Stimulated activated CD4-positive, alpha-beta T cell treated with anti-CD3 and anti-CD28 coated beads, Interleukin-4, amount 100 ng/mL, for 4 hours (primary cell): ENCODE measurements at places on chromosomes 16 and 17.

- DNase-seq: no peak
Measured at GRCh38 chr16:75238132-75238852, 13.1 kb downstream of the BCAR1 start.

DNA sequence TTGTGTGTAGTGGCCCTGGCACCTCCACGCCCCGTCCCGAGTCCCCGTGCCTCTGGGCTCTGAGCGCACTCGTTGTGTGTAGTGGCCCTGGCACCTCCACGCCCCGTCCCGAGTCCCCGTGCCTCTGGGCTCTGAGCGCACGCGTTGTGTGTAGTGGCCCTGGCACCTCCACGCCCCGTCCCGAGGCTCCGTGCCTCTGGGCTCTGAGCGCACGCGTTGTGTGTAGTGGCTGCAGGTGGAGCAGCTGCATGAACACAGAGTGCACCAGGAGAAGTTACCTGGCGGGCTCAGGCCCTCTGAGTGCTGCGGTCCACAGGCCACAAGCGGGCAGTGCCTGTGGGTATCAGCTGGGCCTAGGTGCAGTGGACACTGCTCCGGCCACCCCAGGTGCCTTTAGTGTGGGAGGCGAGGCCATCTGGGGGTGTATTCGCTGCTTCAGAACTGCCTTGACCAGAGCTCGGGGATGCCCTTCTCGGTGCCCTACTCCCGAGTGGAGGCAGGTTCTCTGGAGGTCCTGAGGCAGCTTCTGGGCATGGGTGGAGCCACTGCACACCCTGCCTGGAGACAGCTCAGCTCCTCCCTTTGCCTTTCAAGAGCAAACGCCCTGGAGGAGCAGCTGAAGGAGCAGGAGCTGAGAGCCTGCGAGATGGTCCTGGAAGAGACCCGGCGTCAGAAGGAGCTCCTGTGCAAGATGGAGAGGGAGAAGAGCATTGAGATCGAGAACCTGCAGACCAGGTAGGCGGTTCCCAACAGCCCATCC is 17.3 kb upstream of the CAPN15 start:
- no peak for DNase-seq

DNA sequence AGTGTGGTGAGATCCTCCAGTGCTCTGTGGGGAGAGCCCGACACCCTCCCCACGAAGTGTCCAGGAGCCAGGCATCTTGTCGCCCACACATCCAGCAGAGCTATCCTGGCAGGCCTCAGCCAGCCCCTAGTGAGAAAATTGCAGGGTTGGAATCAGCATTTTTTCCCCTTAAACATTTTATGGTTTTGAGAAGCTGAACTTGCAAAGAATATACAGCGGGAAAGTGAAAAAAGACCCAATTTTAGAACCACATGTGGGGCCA is 84.6 kb downstream of the SOCS1 start:
- no peak for DNase-seq

- DNase-seq: no peak
Measured at GRCh38 chr16:47069841-47070584, 73.7 kb downstream of the NETO2 start.

GRCh38 chr17:66349521-66350254 is 47.3 kb downstream of the PRKCA start:
- DNase-seq: no peak

DNA sequence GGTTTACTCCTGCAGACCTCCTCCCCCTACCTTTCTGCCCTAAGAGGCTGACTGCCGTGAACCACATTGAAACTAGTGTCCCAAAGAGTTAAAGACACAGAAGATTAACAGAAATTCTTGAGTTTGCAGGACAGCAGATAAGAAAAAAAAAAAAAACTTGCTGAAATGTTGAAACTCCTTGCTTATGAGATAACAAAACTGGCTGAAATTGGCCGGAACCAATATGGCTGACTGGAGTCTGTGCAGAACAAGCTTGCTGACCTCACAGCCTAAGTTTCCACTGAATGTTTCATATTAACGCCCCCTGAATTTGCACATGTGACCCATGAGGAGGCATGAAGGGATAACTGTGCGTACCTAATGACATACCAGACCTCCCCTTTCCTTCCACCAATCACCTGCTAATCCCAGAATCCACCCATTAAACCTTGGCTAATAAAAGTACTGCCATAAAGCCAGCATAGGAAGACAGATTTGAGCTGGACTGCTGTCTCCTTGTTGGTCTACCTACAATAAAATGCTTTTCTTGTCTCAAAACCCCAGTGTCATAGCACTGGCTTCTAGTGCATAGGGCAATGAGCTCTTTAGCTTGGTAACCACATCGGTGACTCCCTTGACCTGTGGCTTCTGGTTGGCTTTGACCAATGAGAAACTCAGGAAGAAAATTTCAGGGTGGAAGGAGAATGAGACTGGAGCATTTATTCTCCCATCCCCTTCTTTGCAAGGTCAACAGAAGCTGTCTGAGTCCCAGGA is 80.1 kb downstream of the PMP22 start:
- DNase-seq: no peak

- DNase-seq: no peak
Measured at GRCh38 chr16:87107201-87107600, 210.0 kb downstream of the C16orf95 start.

GRCh38 chr17:55487695-55488432 is 23.4 kb downstream of the SMIM36 start:
- no peak for DNase-seq

DNA sequence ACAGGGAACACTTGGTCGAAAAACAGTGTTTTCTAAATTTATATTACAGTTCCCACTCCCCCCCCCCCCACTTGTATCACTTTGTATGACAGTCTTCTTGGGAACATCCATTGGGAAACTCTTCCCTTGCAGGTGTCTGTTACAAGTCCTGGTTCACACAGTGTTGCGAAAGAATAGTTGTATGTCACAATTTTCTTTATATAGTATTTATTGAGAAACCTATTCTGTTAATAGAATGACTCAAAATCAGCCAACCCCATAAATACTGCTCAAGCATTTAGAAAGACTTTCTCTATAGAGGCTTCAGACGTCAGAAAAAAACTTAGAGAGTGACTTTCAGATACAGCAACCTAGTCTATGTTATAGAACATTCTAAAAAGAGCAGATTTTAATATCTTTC is 414.4 kb downstream of the WWOX start:
- DNase-seq: no peak

DNA sequence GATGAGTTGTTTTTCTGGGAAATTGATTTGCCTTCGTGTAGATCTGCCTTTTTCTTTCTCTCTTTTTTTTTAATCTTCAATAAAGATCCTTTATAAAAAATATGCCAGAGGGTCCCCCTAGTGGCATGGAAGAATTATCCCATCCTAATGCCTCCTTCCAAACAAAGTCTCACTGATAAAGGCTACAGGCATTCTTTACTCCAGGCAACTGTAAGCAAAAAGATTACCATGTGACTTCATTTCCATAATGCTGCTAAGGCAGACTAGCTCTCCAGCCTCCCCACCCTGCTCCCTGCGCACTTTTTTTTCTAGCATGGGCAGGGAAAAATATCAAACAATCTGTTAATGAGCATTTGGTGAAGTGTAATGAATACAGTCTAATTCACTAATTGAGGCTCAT is 220.2 kb upstream of the CDH8 start:
- DNase-seq: no peak

GRCh38 chr17:35082073-35082657 is 18.7 kb upstream of the RFFL start:
- DNase-seq: peak; percentile 19

DNA sequence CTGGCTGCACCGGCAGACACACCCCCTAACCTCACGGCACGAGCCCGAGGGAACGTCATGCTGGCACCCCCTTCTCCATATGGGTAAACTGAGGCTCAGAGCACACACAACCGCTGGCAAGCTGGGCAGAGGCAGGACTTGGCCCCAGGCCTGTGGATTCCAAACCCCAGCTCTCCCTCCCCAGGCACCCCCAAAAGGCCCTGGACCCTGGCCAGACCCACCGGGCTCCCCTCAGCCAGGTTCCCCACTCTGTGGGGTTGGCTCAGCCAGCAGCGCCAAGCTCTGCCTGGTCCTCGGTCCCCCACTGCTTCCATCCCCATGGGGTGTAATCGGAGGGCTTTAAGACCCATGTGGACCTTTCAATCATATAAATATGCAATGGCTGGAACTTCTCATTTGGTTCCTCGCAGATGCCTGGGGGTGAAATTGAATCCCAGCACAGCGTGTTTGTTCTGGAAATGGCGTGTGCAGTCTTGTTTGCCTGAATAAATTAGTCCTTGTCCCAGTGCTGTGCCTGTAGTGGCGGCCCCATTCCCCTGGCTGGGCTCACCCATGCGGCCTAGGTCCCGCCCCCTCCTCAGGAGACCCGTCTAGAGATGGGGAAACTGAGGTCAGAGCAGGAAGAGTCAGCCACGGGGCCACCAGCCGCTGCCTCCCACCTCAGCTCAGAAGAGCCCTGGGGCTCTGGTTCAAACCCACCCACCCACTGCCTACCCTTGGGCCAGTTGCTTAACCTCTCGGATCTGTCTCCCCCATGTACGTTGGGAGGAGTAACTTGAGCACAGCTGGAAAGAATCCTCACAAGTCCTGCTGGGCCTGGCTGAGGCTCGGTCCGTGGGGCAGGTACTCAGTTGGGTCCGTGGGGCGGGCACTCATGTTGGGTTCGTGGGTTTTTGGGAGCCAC is 57.3 kb downstream of the ZFPM1 start:
- DNase-seq: no peak

- no peak for DNase-seq
Measured at GRCh38 chr17:57556977-57557376, 188.1 kb downstream of the CCDC182 start.

DNA sequence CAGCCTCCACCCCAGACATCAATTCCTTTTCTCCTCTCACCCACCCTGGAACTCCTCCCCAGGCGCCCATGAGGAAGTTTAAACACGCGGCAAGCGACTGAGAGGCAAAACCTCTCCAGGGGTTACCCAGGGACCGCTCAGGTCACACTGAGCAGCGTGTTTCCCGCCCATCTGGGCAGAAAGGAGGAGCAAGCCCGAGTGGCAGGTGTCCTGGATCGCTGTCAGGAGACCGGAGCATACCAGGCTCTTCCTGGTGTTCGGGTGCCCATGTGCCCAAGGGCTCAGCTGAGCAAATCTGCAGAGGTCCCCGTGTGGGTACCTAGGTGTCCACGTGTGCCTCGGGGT is 491 bp downstream of the SLC25A19 start:
- peak; percentile 39 for DNase-seq

- DNase-seq: no peak
Measured at GRCh38 chr17:63838631-63839171, 3.8 kb downstream of the SMARCD2 start.

DNA sequence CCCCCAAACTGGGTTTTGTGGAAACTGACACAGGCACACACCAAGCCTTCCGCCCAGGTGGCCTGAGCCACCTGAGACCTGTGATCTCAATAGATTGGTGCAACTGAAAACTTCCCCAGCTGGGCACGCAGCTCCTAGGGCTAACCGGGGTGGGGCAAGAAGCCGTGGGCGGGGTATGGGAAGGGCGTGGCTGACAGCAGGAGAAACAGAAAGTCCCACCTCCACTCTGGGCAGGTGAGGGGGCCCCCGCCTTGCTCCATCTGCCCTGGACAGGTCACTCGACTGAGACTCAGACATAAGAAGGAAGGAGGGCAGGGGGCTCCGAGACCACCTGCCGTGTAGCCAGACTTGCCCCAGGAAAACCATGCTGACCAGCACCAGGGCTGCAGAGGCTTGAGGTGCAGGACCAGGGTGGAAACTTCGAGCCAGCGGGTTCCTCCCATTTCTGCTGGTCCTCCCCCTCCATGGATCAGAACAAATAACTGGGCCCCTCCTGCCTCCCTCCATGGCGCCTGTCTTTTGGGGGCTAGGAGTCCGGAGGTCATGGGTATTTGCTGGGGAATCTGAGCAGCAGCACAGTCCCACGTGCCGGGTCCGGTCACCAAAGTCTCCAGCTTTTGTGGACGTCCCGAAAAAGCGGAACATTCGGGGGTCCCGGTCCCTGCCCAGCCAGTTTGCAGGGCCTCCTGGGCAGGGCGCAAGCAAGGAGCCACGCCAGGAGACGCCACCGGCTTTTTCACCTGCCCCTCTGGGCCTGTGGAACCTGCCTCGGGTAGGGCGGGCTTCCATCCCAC is 1.3 kb downstream of the TIMP2 start:
- DNase-seq: peak; percentile 36

DNA sequence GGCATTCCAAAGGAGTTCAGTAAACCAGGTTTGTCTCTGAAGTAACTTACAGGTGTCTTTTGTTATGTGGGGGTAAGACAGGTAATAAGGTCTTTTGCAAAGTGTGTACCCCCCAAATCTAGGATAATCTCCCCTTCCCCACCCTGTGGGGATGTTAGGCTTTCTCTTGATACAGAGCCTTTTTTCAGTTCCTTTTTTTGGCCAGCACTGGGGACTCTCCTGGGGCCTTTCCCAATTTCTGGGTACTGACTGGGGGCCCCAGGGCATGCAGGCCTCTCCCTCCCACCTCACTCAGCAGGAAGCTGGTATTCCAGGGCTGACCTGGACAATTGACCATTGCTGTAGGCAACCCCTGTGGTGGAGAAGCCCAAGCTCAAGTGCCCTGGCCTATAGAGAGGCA is 84.3 kb upstream of the IRX6 start:
- no peak for DNase-seq

DNA sequence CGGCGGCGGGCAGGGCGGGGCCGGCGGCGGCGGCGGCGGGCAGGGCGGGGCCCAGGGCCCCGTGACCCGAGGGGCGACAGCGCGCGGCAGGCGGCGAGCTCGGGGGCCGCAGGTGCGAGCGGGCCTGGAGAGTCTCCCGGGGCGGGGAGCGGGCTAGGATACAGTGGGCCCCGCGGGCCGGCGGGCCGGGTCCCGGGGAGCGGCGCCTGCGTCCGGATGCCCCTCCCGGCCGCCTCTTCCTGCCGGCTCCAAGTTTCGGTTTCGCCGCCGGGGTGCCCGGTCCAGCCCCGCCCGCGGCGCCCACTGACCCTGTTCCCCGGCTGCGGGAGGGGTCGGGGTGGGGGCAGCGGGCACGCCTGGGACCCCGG is at the start of gene RNF213:
RNF213 (plus strand) TSS at position 62 of the 368 bp plus-strand sequence. CDS start 2,830 bp downstream, outside the sequence.
- DNase-seq: peak; percentile 37

- DNase-seq: no peak
Measured at GRCh38 chr16:24044467-24044866, 208.7 kb downstream of the PRKCB start.

DNA sequence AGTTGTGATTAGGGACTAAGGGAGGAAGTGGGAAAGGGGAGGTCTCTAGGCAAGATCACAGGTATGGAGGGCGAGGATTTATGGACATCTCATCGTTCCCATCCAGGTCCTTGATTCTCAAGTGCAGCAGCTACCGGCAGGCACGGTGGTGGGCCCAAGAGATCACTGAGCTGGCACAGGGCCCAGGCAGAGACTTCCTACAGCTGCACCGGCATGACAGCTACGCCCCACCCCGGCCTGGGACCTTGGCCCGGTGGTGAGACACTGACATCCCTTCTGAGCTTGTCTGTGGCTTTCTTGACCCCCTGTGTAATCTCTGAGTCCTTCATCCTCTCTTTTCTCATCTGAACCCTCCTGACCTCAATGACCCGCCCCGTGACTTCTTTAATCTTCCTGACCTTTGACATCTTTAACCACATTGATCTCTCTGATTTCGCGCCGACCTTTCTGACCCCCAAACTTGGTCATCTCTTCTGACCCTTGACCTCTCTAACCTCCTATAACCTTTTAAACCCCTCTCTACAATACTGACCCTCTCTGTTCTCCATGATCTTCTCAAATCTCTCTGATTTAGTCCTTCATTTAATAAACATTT is 3.8 kb downstream of the PLD2 start:
- no peak for DNase-seq

- DNase-seq: no peak
Measured at GRCh38 chr16:24214992-24215391, 41.1 kb upstream of the CACNG3 start.

- DNase-seq: peak; percentile 48
Measured at GRCh38 chr16:85055493-85056210, 28.1 kb downstream of the KIAA0513 start.
